Fibroblast of skin of left biceps (primary cell): ENCODE measurements at places on chromosomes 3 and 15.

- no peak for DNase-seq
Observed at GRCh38 chr15:29857221-29857789, 35.0 kb upstream of the TJP1 start.

DNA sequence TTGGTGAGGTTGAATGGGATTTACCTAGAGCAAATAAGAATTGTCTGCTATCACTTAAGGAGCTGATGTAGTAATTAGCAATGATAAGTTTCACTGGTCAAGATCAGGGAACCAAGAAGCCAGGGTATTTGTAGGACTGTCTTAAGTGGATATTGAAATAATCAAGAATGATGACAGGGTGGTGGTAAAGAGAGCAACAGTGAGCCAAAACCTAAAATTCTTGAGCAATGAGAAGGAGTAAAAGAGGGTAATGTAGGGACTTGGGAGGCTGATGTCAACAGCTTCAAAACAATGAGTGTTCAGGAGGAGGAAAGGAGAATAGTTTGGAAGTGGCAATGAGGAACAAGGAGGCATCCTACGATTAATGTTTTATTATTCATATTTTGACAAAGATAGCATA, 31.5 kb upstream of the SLC2A2 start:
- DNase-seq = no peak

DNA sequence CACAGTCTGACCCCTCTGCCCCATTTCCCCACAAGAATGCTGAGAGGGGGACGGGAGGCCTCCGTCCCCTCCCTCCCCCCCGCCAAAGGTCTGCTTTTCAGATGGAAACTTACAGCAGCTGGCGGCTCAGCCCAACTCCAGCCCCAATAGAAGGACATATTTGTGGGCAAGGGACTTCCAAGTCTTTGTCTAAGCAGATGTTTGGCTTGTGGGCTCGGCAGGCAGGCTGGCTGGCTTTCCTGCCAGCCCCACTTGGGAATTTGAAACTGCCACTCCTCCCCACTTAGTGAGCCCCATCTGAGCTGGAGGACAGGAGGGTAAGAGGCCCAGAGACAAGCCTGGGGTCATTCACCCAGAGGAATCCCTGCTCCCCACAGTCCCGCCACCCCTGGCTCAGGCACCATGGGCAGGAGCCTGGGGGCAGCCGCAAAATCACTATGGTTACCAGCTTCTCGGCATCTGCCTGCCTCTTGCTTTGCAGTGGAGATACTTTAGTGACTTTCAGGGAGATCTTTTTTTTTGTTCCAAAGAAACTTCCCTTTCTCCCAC, 53.6 kb downstream of the LMCD1 start:
- peak; percentile 75 for DNase-seq

GRCh38 chr15:31300981-31301672, 25.5 kb upstream of the KLF13 start:
- DNase-seq = no peak

GRCh38 chr3:9198899-9199335, 50.5 kb downstream of the SRGAP3 start:
- no peak for DNase-seq

DNA sequence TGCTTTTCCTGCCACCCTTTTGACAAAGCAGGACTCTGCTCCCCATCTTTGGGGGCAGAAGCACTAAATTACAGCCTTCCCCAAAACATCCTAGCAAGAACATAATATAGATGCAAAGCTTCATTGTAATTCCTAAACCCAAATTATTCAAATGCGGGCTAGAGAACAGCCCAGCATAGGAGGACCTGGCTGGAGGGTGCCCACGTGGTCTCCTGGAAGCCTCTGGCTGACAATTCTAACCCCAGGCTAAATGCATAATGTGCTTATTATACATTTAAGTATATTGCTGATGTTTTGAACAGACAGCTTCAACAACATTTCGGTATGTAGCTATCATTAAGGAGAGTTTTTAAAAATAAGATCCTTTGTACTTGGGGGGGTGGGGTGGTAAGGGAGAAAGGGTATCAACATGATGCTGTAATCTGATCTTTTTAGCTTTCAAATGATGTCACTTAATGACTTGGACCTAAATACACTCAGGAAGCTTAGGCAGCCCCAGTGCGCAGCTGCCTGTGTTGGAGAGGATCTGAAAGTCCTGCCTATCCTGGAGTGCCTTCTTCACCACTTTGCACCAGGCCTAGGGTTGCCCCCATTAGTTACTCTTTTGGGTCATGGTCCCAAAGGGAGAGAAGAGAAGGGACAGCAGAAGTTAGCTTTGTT, 57.2 kb upstream of the USP3 start:
- DNase-seq = no peak

DNA sequence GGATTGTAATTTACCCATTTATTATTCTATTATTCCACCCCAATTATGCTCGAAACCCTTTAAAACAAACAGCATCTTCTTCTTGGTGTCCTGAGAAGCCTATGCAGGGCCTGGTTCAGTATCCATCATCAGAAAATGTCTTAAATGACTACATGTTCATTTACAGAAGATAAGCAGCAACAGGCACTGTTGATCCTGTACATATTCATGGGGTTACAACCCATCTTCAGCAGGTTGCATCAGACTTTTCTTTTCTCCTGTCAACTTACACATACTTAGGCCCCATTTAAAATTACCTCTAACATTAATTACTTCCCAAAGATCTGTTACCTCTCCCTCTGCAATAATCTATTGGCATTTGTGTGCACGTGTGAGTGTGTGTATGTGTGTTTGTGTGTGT, 18.9 kb downstream of the TUSC7 start:
- DNase-seq = no peak

GRCh38 chr3:45135959-45136358, 10.2 kb downstream of the CDCP1 start:
- DNase-seq = no peak

GRCh38 chr3:147191795-147192385, 214.5 kb downstream of the ZIC4 start:
- peak; percentile 35 for DNase-seq

DNA sequence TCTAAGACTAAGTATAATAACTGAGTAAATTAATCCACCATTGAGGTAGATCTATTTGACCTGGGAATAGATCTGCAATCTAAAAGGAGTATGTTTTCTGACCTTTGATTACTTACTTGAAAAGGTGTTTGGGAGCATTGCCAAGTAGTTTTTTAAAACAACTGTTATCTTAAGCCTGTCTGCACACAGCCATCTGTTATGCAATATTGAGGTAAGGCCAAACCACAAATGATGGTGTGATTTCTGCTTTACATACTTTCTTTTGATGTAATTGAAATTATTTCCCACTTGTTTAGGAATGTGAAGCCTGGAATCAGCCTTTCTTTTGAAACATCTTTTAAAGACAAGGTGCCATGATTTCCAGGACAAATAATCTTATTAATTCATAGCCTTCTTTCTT, 274.0 kb downstream of the BBX start:
- peak; percentile 38 for DNase-seq

DNA sequence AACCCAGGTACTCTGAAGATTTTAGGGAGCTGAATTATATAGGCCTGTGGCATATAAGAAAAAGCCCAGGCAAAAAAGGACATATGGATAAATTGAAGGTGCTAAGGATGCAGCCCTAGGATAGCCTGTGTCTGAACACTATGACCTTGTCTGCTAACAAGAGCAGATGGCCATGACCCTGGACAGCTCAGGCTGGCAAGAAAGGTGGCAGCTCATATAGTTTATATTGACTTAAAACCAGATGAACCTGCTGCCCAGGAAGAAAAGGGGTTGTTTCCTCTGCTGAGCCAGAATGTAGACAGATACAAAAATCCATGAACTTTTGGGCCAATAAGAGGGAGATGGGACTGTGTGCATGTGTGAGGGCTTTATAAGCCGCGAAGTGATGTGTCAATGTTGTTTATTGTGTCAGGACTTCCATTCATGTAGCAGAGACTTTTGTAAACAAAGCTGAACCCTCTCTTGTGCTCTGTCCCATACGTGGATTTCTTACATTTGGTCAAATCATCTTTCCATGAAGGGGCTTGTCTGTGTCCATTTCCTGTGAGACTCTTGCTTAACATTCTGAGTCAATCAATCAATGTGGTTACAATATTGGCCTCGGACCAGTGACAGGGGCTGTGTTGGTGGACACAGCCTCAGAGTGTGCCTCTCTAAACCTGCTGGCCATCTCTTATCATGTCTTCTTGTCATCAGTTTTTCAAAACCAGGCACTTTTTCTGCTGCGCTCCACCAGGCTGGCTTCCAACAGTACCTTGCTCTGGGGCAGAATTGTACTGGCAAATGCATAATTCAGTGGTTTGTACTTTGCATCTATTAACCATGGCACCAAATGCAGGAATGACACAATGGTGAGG, 321.2 kb downstream of the WDR72 start:
- no peak for DNase-seq

GRCh38 chr3:130609166-130609979, 92.4 kb downstream of the COL6A6 start:
- DNase-seq = no peak

- no peak for DNase-seq
Observed at GRCh38 chr15:52795464-52796227, 5.5 kb upstream of the ONECUT1 start.

DNA sequence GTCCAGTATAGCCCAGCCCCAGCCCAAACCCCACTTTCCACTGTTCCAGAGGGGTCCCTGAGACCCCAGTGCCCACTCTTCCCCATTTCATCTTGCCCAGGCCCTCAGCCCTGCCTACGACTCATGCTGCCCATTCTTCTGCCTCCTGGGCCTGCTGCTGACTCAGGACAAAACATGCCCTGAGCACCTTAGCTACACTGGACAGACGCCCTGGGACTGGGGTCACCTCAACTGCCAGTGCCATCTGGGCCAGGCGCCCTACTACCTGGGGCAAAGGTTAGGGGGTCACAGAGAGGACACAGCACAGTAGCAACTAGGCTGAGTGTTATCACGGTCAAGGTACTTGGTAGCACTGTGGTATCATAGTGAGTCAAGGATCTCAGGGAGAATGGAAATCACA, 2.6 kb upstream of the LAMB2 start:
- no peak for DNase-seq

- no peak for DNase-seq
Observed at GRCh38 chr3:64213224-64213878, 11.9 kb downstream of the PRICKLE2 start.

GRCh38 chr15:72982714-72983113, 69.5 kb upstream of the NEO1 start:
- DNase-seq = peak; percentile 33

- DNase-seq = no peak
Observed at GRCh38 chr3:158261371-158261991, 151.6 kb downstream of the RSRC1 start.
